ENCODE measurements at places on chromosomes 1 and 21.

DNA sequence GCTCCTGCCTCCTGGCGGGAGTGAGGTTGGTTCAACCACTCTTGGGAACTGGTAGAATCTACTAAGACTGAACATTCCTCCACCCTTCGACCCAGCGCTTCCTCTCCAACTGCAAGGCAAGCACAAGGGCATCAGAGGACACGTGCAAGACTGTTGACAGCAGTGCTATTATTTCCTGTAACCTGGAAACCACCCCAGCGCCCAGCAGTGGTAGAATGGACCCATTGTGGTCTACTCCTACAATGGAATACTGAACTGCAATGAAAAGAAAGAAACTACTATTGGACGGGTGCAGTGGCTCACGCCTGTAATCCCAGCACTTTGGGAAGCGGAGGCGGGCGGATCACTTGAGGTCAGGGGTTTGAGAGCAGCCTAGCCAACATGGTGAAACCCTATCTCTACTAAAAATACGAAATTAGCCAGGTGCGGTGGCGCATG lies 33.0 kb upstream of the TARDBP start:
- DNase-seq: peak; percentile 81

- DNase-seq: no peak
Observed at GRCh38 chr1:228735871-228736586, 750 bp downstream of the RHOU start.

DNA sequence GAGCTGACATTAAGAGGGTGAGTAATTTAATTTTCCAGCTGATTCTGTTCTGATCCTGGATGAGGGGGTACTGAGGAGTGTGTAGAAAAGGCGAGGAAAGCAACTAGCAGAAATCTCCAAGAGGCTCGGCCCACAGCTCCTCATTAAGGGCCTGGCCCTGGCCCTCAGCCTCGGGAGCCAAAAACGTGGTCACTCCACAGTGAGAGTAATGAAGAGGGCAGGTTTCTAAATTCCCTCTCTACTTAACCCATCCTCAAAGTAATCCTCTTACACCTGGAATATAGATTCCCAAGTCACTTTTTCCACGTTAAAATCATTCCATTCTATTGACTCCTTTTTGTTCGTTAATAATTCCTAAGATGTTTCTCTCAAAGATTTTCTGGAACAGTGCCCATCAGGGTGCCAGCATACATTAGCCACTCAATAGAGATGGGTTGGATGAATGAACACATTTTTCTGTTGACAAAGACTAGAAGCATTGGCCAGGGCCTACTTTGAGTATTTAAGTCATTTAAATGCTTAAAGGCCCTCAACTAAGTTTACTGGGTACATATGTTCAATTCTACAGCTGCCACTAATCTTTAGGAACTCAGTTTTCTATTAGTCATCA lies 1.1 kb upstream of the COL11A1 start:
- DNase-seq: no peak

GRCh38 chr1:161305867-161306519 lies 3.8 kb downstream of the MPZ start:
- DNase-seq: peak; percentile 51

DNA sequence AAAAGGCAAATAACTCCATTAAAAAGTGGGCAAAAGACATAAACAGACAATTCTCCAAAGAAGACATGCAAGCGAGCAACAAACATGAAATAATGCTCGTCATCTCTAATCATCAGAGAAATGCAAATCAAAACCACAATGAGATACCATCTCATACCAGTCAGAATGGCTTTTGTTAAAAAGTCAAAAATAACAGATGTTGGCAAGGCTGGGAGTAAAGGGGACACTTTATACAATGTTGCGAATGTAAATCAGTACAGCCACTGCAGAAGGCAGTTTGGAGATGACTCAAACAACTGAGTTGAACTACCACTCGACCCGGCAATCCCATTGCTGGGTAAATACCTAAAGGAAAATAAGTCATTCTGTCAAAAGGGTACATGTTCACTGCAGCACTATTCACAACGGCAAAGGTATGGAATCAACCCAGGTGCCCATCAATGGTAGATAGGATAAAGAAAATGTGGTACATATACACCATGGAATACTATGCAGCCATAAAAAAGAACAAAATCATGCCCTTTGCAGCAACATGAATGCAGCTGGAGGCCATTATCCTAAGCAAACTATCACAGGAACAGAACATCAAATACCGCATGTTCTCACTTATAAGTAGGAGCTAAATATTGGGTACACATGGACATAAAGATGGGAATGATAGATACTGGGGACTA lies 25.9 kb downstream of the TSPAN2 start:
- DNase-seq: no peak

GRCh38 chr1:115355069-115355468 lies 17.0 kb upstream of the NGF start:
- no peak for DNase-seq

DNA sequence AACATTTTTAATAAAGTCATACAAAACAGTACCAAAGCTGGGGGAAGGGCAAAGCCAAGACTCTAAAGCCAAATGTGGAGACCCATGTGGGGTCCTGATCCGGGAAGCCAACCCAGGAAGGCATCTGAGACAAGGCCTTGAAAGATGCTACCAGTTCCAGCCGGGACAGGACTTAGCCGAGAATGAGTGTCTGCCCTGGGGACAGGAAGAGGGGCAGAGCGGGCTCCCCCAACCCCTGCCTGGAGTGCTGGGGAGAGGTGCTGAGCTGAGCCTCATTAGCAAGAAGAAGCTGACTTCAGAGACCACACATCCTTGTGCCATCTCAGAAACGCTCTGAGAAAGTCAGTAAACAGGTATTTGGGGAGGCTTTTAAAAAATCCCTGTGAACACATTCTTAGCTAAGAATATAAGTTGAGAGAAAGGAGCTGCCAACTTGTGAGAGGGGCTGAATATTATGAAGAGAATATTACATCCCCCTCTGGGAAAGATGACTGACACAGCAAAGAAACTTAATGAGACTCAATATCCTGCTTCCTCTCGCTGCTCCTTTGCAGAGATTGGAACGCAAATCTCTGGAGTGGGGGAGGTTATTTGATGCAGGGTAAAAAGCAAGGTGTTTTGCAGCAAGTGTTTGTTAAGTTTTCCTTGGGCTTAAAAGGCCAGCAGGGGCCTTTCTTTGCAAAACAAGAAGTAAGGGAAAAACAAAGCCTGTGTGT lies 103.3 kb upstream of the KCND3 start:
- no peak for DNase-seq

GRCh38 chr21:14542638-14543037 lies 3.5 kb downstream of the SAMSN1 start:
- no peak for DNase-seq
